Tibial nerve (tissue), 4 donors: ENCODE measurements at places on chromosomes 12 and 14. TPM values are rescaled to one million over a fixed set of nuclear protein-coding genes. Genes with fewer than 3 reads are reported as not detected.

The HOXC4 gene
- total RNA-seq: 8.1 TPM

The FERMT2 gene
- 165 TPM for total RNA-seq

The SLC7A8 gene
- 36.9 TPM for total RNA-seq

The RERGL gene
- total RNA-seq: 7.7 TPM

The BDKRB2 gene
- total RNA-seq: 13.7 TPM

The MLH3 gene
- 27.8 TPM for total RNA-seq

The DPY19L2 gene
- total RNA-seq: 14.1 TPM

The CPNE6 gene
- not detected for total RNA-seq

The SLC5A8 gene
- not detected for total RNA-seq
